ENCODE measurements at places on chromosomes 16 and 17.

DNA sequence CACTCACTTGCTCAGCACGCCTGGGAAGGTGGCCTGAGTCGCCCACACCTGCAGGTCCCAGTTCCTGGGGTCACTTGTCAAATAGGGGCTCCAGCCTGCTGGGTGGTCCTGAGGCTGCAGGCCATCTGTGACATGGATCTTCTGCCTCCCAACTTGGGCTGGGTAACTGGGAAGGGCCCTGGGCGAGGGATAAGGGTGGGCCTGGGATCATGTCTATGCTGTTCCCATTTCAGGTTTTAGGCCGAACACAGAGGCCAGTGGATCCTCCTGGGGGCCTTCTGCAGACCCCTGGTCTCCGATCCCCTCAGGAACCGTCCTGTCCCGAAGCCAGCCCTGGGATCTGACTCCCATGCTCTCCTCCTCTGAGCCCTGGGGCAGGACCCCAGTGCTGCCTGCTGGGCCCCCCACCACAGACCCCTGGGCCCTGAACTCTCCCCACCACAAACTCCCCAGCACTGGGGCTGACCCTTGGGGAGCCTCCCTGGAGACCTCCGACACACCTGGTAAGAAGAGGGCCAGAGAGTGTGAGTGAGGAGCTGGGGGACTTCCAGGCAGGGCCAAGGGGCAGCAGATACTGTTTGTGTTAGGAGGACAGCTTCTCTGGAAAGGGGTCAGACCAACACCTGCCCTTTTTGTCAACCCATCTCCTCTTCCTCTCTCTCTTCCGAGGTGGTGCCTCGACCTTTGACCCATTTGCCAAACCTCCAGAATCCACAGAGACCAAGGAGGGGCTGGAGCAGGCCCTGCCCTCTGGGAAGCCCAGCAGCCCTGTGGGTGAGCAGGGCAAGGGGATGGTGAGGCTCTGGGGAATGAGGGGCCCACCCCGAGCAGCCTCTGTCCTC lies 6.2 kb upstream of the SPATA20 start:
- DNase-seq, result no peak

DNA sequence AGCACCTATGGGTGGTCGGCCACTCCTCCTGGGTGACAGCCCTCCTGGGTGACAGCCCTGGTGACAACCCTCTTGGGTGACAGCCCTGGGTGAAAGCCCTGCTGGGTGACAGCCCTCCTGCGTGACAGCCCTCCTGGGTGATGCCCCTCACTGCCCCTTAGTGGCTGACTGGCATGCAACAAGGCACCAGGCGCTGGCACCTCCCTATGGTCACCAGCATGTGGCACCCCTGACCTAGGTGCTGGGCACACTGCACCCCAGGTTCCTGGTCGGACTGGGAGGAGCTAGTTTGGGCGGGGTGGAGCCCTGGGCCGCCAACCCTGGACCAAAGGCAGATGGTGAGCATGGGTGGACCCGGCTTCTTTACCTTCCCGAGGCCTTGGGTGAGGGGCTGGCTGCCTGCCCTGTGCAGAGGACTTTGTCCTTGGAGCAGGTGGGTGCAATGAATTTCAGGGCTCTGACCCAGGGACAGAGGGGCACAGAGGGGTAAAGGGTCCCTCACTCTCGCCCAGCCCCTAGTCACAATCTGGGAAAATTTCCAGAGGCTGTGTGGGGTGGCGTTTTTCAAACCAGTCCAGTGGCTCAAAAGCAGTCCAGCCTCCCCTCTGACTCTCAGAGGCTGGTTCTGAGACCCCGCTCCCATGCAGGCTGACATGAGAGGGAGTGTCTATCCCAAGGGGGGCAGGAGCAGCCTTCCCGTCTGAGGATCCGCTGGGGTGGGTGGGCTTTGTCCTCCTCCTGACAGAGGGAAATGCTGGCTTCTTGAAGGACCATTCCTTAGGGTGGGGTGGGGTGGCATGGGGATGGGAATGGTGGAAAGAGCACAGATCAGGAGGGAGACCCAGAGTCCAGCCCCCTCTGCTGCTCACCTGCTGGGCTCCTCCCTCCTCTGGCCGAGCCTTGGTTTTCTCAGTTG lies 25.9 kb upstream of the TNFRSF13B start:
- no peak for DNase-seq

DNA sequence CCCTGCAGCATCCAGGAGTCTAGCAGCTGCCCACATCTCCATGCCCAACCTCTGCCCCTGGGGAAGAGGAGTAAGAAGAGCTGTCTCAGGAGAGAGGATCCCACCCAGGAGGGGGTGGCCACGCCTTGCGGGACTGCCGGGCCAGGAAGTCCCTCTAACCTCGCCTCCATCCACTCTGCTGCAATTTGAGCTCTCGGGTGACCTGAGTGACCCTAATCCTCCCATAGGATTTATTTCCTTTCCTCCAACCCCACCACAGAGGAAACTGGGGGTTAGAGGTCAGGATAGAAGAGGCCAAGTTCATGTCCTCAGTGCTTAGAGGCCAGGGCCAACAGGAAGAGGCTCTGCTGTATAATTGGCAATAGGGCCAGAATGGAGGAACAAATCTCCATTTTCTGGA lies 22.6 kb upstream of the NGFR start:
- no peak for DNase-seq

GRCh38 chr17:82112181-82112913 lies 14.3 kb upstream of the FASN start:
- no peak for DNase-seq
